Effector CD4-positive, alpha-beta T cell (primary cell): ENCODE measurements at places on chromosomes 5 and 9.

DNA sequence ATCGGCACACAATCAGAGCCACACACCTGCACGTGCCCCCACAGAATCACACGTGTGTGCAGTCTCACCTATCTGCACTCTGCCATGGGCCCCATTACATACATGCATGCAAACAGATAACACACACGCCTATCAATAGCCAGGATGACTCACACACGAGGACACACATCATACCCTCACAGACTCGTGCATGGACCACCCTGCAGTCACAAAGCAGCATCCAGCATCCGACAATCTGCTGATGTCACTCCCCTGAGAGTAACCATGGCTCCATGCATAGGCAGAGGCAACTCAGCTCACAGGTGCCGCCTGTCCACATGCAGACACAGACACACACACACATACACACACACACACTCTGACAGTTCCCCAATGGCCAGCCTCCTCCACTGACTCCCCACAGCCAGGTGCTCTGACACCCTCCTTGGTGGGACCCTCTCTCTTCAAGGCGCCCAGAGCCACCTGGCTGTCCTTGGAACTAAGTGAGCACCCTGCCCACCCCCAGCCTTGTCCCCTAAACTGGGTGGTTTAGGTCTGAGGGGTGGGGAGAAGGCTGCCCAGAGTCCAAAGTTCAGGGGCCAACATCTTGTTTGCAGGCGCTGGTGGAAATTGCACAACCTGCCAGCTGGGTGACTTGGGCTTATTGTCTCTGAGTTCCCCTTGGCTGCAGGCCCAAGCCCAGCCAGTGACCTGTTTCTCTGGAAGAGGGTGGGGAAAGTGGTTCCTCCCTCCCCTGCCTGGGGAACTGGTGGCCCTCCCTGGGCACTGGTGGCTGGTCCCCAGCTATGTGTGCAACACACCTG lies 34.6 kb upstream of the NEK6 start:
- DNase-seq = no peak

GRCh38 chr5:129014185-129014584 lies 48.9 kb downstream of the SLC27A6 start:
- DNase-seq = no peak

- peak; percentile 14 for DNase-seq
These were observed 53.0 kb downstream of the PSD2 start for GRCh38 chr5:139848508-139849100.

GRCh38 chr9:86721226-86721781 lies 226.0 kb downstream of the GAS1 start:
- no peak for DNase-seq

DNA sequence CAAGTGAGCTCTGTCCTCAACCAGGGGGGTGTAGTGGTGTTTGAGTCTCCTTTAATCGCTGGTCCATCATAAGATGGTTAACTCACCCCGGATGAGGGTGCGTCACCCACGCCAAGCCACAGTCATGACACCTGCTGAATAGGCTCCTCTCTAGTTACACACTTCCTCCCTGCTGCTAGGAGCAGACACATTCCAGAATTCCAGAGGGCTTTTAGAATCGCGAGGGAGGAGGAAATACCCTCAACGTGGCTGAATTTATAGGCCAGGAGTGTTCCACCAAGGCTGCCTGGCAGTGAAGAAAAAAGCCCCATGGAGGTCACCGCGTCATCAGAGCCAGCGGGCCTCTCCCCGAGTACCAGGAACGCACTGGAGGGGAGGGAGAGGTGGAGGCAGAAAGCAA lies 5.1 kb downstream of the GLRX start:
- DNase-seq = peak; percentile 41
